ENCODE measurements at places on chromosomes 16 and 17.

- DNase-seq: no peak
These were observed 43.9 kb upstream of the TEX2 start for GRCh38 chr17:64306850-64307463.

- DNase-seq: no peak
These were observed 1.7 kb downstream of the MT2A start for GRCh38 chr16:56610017-56610608.

GRCh38 chr17:60933739-60934138 lies 256.1 kb downstream of the BCAS3 start:
- DNase-seq: no peak

GRCh38 chr16:55209626-55210025 lies 114.4 kb upstream of the IRX6 start:
- no peak for DNase-seq

DNA sequence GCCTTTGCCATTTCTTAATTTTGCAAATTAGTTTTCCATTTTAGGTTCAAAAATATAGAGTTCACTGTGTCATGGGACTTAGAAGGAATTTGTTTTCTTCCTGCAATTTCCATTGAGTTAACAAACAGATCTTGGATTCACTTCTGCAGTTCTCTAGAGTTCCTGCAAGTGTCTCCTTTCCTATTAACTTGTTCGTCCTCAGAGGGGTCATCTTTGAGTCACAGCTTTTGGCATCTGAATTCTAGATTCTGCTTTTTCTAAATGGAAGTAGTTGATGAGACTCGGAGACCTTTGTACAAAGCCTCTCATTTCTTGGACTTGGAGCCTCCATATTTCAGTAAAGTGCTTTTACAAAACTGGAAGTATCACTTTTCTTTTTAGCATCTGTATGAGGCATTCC lies 323.3 kb downstream of the BCAS3 start:
- DNase-seq: no peak

GRCh38 chr17:2634361-2634960 lies 41.0 kb downstream of the PAFAH1B1 start:
- DNase-seq: no peak

GRCh38 chr17:68431661-68432071 lies 25.6 kb downstream of the WIPI1 start:
- no peak for DNase-seq

DNA sequence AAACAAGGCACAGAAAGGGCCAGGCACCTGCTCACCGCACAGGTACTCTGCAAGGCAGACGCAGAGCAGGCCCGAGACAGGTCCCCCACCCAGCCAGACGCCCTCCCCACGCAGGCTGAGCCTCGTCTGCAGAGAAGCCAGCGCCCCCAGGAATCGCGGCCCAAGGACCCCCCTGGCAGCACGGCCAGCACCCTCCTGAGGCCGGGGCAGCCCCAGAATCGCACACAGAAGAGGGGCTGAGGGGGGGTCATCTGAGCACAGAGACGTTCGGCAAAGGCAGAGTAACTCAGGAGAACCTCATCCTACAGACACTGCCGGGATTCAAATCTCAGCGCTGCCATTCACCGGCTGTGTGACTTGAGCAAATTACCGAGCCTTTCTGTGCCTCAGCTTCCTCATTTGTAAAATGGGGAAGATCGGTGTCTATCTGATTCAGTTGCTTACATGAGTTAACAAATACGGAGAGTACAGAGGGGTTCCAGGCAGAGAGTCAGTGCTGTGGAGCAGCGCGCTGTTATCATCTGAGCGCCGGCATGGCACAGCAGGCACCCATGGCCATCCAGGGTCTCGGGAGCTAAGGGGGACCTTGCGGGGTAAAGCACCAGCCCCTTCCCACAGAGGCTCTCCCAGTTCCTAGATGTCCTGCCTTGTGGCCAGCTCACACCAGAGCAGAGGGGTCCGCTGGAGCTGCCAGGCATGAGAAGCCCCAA lies 10.4 kb downstream of the EMC6 start:
- DNase-seq: no peak

DNA sequence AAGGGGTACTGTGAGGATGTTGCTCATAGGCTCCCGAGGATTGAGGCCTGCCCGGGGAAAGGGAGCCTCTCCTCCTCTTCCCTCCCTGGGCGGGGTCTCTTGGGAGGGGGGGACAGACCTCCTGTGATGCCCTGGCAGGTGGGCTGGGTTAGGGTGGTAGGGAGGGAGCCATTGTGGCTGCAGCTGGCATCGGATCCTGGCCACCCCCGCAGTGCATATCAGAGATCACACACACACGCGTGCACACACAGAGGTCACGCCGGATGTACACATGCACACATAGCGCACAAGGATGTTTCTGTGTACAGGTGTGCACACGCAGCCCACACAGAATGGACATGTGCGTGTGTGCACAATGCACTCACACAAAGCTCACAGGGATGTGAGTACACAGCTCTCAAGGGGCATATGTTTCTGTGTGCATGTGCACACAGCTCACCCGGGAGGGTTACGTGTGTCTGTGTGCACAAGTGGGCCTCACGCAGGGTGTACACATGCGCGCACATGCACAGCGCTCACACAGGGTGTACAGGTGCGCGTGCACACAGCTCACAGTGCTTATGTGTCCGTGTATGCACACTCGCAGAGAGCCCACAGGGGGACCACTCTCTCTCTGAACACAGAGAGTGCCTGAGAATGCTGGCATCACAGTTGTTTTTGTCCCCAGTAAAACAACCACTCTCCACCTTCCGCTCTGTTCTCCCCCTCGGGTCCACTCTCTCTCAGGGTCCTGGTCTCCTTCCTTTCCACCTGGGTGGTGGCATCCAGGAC lies 2.4 kb downstream of the GJD3 start:
- no peak for DNase-seq

- DNase-seq: no peak
These were observed 6.9 kb downstream of the DOK4 start for GRCh38 chr16:57479205-57479975.

- no peak for DNase-seq
These were observed 91.9 kb upstream of the CBX4 start for GRCh38 chr17:79930877-79931816.

DNA sequence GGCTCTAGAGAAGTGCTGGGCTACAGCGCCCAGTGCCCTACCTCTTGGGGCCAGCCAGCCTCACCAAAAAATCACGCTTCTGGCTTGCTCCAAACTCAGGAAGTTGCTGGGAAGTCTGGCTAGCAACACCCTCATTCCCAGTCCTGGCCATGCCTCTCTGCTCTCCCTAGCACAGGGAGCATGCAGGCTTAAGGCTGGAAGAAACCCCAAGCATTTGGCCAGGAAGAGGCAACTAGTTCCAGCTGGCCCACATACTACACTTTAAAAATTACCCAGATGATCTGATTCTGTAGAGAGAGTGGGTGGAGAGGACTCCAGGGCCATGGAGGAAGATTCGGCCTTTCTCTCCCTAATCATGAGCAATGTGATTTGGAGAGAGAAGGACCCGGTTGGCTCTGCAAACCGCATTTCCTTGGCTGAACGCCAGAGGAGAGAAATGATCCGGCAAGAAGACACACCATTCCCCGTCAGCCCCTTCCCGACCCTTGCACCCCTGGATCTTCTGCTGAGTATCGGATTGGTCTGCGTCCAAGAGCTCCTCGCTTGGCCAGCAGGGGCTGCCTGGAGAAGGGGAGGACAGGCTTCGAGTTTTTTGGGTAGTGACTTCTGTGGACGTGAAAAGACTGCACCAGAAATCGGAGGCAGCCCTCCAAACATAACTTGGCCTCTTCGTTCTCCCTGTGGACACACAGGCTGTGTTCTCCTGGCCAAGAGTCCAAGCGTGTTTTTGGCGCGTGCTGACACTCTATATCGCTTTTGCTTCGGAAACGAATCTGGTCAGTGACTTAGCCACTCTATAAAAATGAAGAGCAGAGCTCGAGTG lies 406.3 kb downstream of the WWOX start:
- DNase-seq: no peak

DNA sequence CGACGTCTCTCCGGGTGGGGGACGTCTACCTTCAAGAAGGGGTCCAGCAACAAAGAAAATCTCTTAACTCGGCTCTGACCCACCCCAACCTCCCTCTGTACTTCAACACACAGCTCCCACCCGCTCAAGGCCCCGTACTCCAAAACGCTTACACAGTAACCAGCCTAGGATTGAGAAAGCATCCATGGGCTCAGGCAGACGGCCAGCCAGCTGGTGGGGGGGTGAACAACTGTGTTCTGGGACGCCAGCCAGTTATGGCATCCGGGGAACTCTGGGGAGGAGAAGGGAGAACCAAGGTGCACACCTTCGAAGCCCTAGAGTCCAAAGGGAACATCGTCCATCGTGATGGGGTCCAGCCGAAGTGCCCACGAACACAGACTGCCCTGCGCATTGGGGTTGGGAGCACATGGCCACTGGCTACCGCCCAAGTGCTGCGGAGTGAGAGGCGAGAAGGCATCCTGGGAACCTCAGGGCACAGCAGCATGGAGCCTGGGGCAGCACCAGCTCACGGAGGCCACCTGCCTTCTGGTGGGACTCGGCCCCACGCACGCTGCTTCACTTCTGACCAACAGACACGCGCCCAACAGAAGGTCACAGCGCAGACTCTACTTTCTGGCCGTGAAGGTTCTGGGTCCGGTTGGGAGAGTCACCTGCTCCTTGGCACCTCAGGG lies 14.3 kb downstream of the SLC16A3 start:
- no peak for DNase-seq

DNA sequence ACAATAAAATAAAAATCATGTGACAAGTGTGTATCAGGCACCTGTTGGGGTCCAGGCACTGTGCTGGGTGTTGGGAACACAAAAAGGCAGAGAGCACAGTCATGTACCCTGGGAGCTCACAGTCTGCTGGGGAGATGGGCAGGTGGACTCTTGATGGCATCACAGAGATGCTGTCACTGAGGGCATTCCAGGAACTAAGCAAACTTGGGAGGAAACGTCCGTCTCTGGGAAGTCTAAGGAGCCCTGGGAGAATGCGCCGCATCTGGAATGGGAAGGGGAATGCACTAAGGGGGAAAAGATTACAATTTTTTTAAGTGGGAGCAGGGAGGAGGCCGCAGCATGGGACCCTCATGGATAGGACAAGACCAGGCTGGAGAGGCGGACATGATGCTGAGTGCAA lies 80.9 kb upstream of the ZNF423 start:
- DNase-seq: no peak

DNA sequence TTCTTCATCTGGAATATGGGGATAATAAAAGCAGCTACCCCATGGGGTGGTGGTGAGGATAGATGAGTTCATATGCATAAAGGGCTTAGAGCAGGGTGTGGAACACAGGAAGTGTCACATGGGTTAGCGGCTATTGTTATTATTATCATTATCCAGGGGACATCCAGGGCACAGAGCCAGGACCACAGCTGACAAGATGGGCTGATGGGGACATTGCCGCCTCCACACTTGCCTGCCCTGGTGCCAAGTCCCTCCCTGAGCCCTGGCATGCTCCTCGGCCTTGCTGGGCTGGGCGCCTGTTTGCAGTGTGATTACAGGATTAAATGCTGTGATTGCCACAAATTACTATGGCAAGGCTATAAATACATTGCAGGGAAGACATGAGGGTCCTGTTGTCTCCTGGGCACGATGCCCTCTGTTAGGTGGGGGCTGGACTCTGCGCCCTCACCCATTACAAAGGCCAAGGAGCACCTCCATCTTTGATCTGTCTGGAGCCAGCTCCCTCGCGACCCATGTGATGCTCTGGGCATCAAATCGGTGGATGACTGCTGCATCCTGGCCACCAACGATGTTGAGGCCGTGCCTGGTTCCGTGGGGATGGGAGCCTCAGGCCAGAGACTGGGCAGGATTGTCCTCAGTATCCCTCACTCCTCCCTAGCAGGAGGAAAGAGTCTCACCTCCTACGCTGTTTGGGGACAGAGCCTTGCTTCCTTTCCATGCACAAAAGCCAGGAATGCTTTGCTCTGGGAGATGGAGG lies 43.2 kb downstream of the PIMREG start:
- DNase-seq: no peak

GRCh38 chr16:88329726-88330700 lies 52.7 kb upstream of the ZNF469 start:
- DNase-seq: no peak

DNA sequence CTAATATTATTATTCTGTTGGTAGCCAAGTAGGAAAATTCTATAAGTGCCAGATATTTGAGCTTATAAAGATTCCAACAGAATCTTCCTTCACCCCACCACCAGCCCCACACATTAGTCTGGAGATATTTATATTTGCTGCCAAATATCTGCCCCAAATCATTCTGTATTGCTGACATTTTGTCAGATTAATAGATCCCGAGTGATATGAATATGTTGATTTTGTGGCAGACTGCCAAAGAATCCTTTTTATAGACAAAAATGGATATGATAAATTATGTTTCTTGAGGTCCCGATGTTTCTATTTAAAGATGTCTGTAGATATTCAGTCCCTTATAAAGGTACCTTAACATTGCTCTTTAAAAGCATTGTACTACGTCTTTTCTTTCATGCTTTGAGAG lies 162.2 kb upstream of the KCNJ16 start:
- no peak for DNase-seq

DNA sequence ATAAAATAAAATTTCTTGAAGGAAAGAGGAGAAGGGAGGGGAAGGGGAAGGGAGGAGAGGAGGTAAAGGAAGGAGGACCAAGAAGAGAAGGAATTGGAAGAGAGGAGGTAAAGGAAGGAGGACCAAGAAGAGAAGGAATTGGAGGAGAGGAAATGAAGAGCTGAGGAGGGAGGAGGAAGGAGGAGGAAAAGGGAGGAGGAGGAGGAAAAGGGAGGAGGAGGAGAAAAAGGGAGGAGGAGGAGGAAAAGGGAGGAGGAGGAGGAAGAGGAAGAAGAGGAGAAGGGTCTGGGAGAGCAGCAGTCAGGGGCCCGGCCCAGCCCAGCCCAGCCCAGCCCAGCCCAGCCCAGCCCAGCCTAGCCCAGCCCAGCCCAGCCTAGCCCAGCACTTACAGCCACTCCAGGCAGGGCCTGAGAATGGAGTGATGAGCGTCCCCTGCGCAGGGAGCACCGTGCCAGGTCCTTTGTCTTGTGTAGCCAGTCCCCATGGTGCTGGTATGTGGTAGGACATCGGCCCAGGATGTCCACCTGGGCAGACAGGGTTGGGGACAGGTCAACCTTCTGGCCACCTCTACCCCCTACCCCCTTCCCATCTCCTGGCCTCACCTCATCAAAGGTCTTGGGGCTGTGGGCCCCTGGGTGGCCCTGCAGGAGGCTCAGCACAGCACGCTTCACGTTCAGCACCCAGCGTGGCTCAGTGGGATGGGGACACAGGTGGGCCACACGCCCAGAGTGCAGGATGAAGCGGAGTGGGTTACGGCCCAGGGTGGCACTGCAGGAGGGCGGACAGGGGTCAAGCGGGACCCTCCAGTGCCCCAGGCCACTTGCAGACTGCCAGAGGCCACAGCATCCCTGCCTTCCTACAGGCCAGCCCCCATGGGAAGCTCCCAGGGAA lies 70.9 kb downstream of the LITAF start:
- DNase-seq: no peak

GRCh38 chr16:87006021-87006420 lies 311.2 kb downstream of the C16orf95 start:
- no peak for DNase-seq

- DNase-seq: no peak
These were observed 1.2 kb upstream of the YPEL2 start for GRCh38 chr17:59330053-59330942.

GRCh38 chr17:49101054-49101534 lies 31.5 kb upstream of the B4GALNT2 start:
- no peak for DNase-seq

GRCh38 chr17:8647956-8648355 lies 17.4 kb upstream of the MYH10 start:
- DNase-seq: no peak

Data from NCI-H187 treated with DMSO at 0.1 percent for 48 hours (cell line).